NCI-H510A treated with DMSO at 0.1 percent for 48 hours (cell line): ENCODE measurements at places on chromosomes 6 and 20.
A peak's percentile ranks its signal among the peaks of the same experiment; 100 is the strongest.

DNA sequence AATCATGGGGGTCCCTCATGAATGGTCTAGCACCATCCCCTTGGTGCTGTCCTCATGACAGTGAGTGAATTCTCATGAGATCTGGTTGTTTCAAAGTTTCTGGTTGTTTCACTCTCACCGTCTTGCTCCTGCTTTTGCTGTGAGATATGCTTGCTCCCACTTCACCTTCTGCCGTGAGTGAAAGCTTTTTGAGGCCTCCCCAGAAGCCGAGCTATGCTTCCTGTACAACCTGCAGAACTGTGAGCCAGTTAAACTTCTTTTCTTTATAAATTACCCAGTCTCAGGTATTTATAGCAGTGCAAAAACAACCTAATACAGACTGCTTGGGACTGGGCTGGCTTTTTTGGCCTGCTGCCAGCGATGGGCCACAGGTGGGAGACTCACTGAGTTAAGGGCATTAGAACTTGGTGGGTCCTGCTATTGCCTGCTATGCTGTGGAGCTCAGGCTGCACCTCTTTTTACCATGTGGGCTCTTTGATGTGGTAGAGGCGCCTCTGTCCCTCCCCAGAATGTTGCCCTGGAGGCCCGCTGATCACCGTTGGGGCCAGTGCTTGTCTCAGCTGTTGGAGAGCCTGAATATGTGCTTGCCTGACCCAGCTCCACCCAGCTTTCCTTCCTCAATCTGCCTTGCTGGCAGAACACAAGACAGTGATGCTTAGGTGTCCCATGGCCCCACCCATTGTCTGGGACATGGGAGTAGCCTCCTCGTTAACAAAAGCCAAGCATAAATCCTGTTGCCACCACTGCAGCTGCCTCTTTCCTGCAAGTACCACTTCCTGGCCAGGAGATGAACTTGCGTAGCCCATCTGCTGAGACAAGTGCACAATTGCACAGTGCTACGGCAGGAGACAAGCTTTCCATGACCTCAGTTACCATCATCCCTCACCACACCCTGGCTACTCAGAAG lies 47.1 kb downstream of the IGF2R start:
- DNase-seq, result no peak

DNA sequence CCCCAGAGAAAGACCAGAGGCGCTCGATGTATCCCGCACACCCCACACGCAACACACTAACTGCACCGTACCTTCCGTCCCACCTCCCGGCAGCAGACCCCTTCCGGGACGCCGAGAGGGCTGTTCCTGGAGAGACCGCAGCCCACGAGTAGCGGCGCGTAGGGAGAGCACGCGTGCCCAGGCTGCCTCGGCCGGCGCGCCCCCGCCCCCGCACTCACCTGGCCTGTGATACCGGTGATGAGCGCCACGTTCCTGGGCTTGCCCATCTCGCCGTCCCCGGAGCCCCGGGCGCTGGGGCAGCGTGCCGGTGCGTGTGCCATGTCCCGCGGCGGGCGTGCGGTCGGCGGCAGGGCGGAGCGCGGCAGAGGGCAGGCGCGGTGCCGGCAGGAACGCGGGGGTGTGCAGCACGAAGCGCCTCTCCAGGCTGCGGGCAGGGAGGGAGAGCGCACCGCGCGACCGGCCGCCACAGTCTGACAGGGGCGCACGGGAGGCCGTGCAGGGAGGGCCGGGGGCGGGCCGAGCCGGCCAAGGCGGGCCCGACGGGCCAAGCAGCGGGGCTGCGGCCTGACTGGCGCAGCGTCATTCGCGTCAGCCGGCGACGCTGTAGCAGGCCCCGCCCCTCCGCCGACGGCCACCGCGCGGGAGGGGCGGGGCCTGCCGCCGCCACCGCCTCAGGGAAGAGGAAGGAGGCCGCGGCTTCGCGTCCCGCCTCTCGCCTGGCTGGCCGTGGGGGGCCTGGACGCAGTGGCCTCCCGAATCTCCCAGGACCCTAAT lies at the start of gene GMDS:
Gene GMDS (minus strand): TSS at position 503 of the 774 bp plus-strand sequence.
- peak; percentile 69 for DNase-seq

GRCh38 chr6:54617730-54618129 lies 228.8 kb upstream of the FAM83B start:
- DNase-seq, result no peak

DNA sequence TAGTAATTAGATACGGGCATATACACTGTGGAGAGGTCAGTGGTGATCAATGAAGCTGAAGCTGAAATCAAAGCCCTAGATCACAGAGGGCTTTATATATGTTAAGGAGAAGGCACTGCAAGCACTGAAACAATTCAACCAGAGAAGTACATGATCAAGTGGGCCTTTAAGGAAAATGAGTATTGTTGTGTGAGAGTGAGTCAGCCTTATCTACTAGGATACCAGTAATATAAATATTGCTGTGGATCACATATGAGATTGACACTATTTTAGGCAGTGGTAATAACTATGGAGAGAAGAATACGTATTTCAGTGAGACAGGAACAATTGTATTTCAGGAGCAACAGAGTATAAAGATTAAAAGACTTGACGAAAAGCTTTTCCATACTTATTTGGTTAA lies 1172.2 kb upstream of the GJE1 start:
- no peak for DNase-seq

DNA sequence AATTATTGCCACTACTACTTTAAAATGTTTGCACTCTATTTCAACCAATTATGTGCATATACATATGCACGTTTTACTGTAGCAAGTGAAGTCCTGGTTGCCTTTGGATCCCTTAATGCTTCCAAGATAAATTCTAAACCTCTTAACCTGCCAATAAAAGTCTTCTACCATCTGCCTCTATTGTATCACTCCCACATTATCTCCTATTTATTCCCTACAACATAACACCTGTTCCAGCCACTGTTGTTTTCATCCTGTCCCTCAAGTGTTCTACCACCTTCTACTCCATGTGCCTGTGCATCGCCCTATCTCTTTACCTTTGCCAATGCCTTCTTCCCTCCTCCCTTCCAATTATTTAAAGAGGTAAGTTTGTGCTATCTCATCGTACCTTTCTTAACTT lies 499.0 kb upstream of the RNF217 start:
- DNase-seq, result peak; percentile 69

- peak; percentile 70 for DNase-seq
Measured at GRCh38 chr6:24205020-24205492, 79.0 kb downstream of the NRSN1 start.

DNA sequence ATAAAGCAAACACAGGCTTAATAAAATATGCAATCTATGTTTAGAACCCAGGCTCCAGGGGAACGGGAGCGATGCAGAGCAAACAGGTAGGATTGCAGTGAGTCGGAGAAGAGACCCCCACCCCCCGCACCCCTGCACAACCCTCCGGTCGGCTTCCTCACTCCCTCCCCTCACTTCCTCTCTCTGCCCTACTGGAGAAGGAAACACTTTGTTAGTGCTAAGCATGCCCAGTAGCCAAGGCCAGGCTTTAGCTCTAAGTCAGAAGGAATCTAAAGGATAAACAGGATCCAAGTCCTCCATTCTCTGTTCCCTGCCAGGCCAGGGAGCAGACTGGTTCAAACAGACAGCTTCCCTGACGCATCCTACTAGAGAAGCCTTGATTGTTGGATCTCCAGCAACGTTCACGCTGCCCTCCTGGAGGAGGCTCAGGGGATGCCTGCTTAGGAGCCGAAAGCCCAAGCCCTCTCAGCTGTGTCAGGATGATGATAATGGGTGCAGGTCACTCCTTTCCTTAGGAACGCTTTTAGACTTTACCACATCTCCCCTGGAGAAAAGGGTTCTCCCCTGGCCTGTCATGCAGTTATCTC lies 14.7 kb downstream of the FOXQ1 start:
- no peak for DNase-seq

GRCh38 chr20:8360035-8360434 lies 228.0 kb downstream of the PLCB1 start:
- no peak for DNase-seq

DNA sequence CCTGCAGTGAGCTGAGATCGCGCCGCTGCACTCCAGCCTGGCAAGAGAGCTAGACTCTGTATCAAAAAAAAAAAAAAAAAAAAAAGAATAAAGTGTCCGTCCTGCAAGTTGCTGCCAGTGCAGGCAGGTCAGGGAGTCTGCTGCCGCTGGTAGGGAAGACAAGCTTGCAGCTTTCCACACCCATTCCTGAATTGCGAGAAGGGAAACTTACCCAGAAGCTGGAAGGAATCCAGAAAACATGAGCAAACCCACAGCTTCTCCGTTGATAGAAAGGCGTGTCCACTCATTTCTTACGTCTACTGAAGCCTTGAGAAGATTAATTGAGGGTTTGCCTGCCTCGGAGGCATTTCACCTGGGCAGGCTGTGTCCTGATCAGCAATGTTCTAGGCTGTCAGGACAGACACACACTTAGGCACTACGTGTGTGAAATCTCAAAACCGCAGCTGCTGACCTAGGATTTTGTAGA lies 61.6 kb upstream of the DSP start:
- no peak for DNase-seq

DNA sequence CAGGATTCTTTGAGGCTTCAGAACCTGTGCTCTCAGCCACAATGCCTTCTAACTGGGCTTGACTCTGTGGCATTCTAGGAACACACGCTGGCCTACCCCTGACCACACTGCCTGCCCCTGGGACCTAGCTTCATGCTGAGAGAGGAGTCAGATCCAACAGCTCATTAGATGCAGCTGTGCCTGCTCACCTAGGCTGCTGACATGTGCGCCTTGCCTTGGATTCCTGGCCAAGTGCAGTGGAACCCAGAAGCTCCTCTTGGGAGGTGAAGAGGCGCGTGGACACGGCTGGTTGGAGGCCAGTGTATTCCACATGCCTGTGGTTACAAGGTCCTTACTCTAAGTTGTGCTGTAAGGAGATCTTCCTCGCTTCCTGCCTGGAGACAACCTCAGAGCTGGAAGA lies 24.7 kb upstream of the KCNK16 start:
- peak; percentile 49 for DNase-seq

DNA sequence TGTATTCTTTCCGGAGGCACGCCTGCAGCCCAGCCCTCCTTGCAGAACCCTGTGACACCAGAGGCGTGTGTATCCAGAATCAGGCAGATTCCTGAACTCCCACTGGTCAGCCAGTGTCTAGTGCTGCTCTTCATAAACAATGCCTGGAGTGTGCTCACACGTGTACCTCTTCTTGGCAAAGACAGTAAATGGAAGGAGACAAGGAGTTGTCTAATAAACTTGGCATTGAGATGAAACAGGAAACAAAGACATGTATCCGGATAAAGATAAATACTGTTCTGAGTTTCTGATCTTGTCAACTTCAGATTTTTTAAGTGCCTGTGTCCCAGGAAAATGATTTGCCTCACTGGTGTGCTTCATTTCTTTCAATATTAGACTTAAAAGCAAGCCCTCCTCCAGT lies 1.7 kb downstream of the RPS6KA2 start:
- no peak for DNase-seq

DNA sequence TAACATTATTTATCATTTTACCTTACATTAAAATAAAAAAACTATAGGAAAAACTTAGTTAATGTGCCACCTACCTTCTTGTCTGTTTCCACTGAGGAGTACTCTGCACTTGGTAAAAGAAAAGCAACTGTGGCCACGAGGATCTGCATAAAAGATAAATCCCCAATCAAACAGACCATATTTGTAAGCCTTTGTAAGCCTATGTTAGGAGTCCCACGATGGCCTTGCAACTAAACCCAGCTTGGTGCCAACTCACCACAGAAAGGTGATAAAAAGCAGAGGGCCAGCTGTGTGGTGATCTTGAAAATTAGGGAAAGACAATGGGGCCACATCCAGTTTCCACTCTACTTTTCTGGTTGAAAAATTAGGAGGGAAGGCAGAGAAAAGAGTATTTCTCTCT lies 156.9 kb downstream of the INSM1 start:
- DNase-seq, result no peak

DNA sequence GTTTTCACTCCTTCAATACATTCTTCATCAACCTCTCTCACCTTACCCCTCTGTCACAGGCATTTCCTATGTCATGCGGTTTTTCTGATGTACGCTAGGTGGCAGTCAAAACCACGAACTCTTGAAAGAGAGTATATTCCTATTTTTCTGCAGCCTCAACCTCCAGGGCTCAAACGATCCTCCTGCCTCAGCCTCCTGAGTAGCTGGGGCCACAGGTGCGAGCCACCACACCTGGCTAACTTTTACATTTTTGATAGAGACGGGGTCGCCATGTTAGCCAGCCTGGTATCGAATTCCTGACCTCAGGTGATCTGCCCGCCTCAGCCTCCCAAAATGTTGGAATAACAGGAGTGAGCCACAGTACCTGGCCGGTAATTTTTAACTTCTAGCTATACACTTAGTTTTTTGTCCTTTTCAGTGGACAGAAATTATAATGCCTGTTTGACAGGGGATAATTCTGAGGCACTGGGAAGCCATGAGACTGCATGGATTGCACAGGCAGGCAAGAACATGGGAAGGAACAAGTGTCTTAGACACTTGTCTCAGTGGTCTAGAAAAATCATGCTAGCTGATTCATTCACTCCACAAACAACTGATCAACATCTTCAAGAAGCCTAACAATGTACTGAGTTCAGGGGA lies 22.5 kb upstream of the HFE start:
- DNase-seq, result peak; percentile 74

DNA sequence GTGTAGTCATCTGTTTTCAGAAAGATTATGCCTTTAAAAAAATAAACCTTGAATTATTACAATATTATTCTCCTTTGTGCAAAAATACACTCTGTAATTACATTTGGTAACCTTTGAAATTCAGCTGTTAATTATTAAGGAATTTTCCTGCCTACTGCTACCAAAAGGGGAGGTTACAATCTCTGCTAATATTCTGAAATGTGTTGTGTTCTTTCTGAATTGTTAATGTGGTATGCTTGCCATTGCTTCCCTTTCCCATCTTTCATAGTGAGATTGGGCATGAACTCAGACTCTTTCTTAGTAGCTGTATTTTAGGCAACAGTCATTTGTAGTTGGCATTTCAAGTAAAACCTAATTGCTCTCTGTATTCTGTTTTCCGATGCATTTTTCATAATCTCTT lies 73.0 kb downstream of the PHF3 start:
- no peak for DNase-seq

GRCh38 chr20:444862-445426 lies 17.4 kb downstream of the TBC1D20 start:
- no peak for DNase-seq

DNA sequence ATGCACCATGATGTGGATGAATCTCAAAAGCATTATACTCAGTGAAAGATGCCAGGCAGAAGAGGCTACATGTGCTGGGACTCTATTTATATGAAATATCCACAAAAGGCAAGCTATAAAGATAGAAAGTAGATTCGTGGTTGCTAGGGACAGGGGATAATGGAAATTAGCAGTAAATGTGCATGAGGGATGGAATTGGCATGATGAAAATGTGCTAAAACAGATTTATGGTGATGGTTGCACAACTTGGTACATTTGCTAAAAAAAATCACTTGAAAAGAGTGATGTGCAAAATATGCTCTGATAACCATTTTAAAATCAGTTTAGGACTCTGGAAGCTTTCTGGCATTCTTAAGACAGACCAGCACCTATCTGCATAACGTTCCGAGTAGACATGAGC lies 61.6 kb downstream of the ALDH8A1 start:
- DNase-seq, result no peak
